Activated effector memory CD4-positive, alpha-beta T cell treated with Interleukin-2 at 50 U/mL for 16 hours (primary cell): ENCODE measurements at places on chromosomes 6 and 20.
A peak's percentile ranks its signal among the peaks of the same experiment; 100 is the strongest.

DNA sequence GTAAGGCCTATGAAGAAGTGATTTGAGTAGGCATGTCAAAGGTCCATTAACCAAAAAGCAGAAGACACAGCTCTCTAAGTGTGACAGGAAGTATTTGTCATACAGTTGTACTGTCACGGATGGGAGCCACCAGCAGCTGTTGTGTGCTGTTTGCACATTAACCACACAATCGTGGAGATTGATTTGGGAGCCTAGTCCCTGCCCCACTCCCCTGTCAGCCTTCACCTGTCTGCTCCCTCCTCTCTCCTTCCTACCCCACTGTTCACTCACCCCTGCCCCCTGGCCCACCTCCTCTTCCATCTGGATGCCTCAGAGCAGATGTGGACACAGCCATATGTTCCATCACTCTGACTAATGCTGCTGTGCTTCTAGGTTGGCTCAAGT is 124.7 kb upstream of the SPACA1 start:
- no peak for DNase-seq

- DNase-seq = no peak
Measured at GRCh38 chr6:17219098-17219497, 62.1 kb upstream of the RBM24 start.

DNA sequence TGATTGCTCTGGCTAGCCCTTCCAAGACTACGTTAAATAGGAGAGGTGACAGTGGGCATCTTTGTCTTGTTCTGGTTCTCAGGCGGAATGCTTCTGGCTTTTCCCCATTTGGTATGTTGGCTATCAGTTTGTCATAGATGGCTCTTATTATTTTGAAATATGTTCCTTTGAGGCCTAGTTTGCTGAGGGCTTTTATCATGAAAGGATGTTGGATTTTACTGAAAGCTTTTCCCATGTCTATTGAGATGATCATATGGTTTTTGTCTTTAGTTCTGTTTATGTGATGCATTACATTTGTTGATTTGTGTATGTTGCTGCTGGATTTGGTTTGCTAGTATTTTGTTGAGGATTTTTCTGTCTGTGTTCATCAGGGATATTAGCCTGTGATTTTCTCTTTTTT is 9.9 kb upstream of the RNASET2 start:
- no peak for DNase-seq

GRCh38 chr20:59733351-59733750 is 129.0 kb downstream of the PHACTR3 start:
- DNase-seq = no peak

- DNase-seq = no peak
Measured at GRCh38 chr6:48150701-48151100, 39.7 kb upstream of the PTCHD4 start.

- no peak for DNase-seq
Measured at GRCh38 chr20:62581308-62581707, 61.0 kb upstream of the SLCO4A1 start.

DNA sequence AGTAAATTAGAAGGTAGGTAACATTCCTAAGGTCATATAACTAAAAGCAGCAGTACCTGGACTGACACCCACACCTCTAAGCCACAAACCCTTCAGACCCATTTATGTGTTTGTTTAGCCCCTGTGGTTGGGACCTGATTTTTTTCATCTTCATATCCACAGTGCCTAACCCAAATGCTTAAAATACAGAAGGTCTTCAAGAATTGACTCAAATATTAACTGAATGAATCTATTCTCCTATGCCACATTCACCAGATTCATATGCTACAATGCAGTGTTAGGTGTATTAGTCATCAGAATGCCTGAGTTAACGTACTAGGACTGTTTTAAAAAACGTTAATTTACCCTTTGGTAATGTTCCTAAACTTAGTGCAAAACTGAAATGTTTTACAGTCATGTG is 124.8 kb downstream of the AHI1 start:
- no peak for DNase-seq

DNA sequence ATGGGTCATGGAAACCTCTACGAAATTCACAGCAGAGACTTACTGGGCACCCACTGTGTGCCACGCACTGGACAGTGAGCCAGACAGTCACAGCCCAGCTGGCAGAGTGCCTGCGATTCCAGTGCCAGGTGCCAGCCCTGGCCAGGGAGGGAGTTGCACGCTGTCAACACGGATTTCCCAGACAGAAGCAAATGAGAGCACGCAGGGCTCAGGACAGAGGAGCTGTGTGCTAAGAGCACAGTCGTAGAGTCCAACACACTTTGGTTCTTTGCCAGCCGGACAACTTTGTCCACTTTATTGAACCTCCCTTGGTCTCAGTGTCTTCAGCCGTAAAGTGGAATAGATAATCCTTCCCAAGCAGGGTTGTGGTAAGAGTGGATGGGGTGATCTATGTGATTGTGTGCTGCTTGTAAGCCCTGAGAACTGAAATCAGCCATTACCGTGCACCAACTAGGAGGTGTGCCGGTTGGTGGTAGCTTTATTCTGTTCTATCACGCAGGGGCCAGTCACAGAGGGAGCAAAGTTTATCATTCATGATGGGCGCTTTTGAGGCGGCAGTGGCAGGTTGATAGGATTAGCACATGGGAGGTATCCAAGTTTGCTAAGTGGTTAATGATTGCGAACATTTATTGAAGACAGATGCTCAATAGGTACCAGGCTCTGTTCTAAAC is 40.6 kb downstream of the SIRPA start:
- no peak for DNase-seq

DNA sequence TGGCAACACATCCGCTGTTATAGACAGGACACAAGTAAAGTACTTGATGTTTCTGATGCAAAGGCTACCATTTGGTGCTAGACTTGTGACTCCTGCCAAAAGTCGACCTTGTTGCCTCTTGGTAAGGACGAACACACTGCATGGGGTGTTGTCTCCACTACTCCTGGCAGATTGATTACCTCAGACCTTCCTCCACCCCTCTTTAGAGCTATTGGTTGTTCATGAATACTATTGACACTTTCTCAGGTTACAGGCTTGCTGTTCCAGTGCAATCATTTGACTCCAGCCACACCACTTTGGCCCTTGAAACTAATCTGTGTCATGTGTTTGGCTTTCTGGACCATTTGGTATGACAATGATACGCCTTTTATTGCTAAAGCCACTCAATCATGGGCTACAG is 62.3 kb downstream of the TRMT11 start:
- no peak for DNase-seq

- no peak for DNase-seq
Measured at GRCh38 chr20:50983321-50983720, 24.7 kb downstream of the MOCS3 start.

DNA sequence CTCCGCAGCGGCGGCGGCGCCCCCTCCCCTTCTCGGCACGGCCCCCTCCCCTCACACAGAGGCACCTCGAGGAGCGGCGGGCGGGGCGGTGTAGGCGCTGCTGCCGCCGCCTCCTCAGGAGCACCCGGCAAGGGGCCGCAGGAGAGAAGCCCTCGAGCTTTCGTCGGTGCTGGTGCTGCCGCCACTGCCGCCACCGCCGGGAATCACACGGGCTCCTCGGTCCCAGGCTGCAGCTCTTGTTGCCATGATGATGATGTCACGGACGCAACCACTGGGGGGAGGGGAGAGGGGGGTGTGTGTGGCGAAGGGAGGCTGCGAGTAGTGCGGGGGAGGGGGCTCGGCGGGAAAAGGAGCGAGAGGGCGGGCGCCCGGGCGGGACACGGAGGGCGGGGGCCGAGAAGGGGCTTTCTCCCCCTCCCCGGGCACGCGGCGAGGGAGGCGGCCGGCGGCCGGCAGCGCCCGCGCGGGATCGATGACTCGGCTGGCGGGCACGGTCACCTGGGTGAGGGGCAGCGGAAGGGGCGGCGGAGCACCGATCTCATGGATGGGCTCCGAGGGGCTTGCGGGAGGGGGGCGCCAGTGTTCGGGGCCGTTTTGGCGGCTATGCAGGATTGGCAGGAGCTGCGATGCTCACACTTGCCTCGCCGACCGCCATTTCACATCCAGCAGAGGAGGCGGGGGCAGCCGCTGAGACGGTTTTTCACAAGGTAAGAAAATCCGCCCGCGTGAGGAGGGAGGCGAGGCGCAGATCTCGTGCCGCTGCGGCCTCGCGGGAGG is at the start of gene REV3L:
Gene REV3L, minus strand, starts transcription at position 260 of the 777 bp plus-strand sequence. CDS start 330 bp downstream, outside the sequence.
- peak; percentile 81 for DNase-seq

- no peak for DNase-seq
Measured at GRCh38 chr6:42250274-42250931, 32.7 kb upstream of the MRPS10 start.

- DNase-seq = no peak
Measured at GRCh38 chr6:22550971-22551670, 18.2 kb upstream of the HDGFL1 start.

DNA sequence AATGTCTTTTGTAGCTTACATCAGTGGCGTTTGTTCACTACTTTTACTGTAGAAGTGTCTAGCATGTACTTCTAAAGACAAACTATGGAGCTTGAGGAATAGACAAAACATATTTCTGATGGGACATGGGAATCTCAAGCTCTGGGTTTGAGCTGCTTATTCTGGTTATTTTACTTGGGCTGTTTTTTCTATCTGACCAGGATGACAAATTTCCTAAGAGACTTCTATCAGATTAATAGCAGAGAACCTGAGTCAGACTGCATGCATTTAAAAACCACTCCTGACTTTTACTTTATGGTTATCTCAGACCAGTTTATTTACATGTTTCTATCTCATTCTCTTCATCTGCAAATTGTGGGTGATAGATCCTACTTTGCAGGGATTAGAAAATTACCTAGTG is 1282.3 kb upstream of the GJE1 start:
- no peak for DNase-seq

DNA sequence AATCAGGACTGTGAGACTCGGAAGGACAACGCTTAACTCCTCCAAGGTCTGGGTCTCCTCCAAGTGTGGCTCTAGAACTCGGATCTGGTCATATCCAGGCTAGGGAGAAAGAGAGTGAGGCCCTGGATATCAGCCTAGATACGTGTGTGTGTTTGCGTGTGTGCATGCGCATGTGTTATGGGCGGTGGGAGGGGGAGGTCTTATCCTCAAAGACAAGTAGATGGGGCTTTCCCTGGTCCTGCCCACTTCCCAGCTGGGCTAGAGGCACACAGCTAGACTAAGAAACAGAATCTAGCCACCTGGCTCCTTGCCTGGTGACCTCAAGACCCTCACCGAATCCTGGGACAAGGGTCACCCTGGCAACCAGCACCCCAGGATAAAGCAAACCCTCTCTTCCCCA is 13.2 kb downstream of the CPNE5 start:
- no peak for DNase-seq

DNA sequence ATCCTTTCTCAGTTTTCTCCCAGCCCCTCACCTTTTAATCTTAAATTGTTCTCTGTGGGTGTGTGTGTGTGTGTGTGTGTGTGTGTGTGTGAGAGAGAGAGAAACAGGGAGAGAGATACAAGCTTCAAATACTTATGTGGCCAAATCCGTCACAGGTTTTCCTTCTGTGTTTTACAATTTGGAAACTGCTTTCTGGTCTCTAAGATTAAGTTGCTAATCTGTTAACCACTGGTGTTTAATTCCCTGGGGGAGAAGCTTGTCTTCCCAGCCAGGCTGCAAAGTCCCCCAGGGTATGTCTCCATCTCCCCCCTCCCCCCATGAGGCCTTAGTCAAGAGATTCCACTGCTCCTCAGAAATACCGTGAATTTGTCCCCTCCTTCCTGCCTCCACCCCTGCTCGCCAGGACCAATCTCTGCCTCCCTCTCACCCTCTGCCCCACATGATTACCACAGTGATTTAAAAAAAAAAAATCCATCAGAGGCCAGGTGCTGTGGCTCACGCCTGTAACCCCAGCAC is 49.0 kb downstream of the RIPOR3 start:
- DNase-seq = no peak

DNA sequence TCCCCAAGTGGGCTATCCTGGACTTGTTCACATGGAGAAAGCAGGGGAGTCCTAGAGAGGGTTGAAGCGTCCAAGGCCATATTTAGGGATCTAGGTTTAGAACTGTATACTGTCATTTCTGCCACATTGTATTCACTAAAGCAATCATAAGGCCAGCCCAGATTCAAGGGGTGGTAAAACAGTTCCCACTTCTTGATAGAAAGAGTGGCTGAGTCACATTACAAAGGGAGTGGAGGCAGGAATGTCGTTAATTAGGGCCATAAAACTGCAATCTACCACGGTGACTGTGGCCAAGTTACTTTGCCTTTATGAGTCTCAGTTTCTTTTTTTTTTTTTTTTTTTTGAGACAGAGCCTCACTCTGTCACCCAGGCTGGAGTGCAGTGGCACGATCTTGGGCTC is 7.4 kb upstream of the UBR2 start:
- no peak for DNase-seq

- DNase-seq = no peak
Measured at GRCh38 chr20:43389211-43389610, 68.5 kb upstream of the SRSF6 start.

- DNase-seq = peak; percentile 37
Measured at GRCh38 chr20:32965581-32966373, 38.5 kb downstream of the SUN5 start.

DNA sequence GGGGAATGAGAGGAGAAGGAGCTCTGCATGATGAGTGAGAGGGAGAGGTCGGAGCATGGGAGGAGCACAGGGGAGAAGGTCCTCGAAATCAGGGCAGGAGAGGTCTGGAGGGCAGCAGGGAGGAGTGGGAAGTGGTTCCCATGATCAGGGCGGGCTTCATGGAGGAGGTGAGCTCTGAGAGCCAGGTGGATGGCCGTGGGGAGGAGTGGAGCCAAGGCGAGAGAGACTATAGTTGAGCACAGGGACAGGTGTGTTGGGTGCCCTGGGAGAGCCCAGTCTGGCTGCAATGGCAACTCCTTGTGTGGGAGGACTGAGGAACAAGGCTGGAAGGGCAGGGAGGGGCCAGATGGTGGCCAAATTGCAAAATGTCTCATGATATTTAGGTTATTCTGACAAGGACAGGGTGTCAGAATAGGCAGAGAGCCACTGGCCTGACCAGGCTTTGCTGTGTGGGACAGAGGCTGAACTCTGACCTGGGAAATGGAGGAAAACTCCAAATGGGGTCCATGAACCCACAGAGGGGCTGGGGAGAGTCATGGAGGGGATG is 21.4 kb downstream of the TTBK1 start:
- DNase-seq = no peak

DNA sequence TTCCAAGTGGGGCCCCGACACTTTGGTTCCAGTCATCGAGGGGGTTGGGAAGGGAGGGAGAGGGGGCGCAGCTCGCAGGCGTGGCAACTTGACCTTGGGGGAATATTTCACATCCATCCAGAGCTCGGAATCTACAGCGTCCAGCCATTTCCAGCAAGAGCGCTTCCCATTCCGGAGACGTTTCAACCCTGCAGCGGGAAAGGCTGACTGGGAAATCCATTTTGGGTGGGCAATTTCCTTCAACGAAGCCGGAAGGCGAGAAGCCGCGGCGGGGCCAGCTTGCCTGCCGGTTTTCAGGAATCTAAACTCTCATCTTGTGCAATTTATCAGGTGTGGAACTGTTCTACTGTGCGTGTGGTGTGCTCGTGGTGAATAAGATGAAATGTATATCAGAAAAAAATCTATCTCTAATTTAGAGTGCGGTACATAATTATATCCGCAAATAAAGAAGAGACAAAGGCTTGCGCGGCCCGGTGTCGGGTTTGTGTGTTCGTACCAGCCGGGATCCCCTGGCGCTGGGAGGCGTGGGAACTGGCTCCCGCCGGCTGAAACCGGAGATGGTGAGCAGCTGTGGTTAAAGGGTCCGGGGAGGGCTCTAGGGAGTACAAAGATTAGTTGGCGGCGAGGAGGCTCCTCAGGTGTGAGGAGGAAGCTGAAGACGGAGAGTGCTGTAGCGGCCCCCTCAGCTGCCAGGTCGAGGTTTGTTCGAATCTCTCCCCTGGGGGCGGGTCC is 4.8 kb downstream of the SLC32A1 start:
- DNase-seq = no peak
